ENCODE measurements at places on chromosomes 12 and 14.

DNA sequence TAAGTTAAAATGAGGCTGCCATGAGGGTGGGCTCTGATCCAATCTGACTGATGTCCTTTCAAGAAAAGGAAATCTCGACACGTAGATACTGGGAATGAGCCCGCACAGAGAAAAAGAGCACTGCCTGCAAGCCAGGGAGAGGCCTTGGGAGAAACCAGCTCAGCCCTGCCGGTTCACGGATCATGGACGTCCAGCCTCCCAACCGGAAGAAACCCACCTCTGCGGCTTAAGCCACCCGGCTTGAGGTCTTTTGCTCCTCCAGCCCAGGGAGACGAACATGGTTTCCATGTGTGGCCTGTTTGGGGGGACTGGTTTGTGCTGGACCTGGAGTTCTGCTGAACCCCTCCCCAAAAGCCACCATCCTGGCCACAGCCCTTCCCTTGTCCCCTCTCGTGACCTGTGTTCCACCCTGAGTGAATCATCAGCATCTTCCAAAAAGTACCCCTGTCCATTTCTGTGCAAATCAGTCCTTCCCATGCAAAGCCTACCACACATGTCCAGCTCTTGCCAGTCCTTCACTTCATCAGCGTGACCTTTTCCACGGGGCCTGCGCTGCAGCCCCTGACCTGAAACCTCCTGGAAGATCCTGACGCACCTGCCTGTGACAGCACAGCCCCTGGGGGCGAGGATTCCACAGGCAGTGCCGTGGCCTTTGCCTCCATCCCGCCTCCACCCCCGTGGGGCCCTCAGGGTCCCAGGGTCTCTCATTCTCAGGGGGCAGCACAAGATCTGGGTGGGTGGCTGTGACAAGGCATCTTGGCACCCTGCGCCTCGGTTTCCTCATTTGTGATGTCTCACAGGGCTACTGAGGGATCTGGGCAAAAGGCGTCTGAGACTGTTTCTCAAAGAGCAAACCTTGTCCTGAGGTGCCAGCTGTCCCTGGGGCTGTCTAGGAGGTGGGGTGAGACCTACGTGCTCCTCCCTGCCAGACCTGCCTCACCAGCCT is 51.6 kb upstream of the GPR68 start:
- no peak for DNase-seq

GRCh38 chr12:65330331-65330730 is 51.8 kb downstream of the MSRB3 start:
- DNase-seq: no peak

- DNase-seq: no peak
Measured at GRCh38 chr14:73233564-73233963, 3.7 kb upstream of the PAPLN start.

DNA sequence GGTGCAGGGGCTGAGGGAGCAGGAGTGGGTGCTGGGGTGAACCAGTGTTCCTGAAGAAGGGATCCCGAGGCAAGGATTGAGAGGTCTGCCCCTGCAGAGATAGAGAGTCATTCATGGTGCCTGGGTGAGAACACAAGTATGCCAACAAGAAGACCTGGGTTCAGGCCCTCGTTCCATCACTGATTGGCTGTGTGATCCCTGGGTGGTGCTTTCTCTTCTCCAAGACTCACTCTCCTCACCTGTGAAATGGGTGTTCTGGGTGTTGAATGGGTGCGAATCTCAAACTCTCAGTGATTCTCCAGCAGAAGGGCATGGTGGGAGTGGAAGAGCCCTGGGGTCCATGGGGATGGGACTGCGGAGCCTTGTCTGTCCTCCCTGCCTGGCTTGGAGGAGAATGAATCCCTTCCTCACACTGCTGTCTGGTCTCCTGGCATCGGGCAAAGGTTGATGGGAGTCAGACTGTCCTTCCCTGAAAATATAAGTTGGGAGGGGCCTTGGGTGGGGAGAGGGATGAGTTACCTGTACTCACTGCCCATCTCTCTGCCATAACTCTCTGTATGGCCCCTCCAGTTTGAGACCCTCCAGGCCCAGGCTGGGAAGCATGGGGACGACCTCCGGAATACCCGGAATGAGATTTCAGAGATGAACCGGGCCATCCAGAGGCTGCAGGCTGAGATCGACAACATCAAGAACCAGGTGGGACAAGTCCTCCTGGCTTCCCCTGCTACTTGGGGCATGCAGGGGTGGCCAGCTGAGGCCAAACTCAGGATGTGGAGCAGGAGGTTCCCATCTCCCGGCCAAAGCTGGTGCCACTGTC is 9.6 kb downstream of the KRT7 start:
- DNase-seq: no peak

DNA sequence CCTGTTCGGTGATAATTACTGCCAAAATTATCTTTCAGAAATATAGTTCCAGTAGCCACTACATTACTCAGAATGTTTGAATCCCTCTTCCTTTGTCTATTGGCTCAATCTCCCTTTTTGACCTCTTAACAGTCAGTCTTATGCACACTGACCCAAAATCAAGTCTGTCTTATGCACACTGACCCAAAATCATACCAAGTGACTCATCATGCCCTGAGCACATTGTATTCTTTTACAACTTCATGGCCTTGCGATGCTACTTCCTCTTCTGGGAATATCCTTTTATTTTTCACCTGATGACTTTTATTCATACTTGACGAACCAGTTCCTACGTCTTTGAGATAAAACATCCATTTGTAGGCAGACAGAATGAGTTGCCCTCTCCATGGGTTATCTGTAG is 182.3 kb downstream of the NPAS3 start:
- no peak for DNase-seq

GRCh38 chr14:94751956-94752355 is 18.0 kb downstream of the GSC start:
- no peak for DNase-seq

DNA sequence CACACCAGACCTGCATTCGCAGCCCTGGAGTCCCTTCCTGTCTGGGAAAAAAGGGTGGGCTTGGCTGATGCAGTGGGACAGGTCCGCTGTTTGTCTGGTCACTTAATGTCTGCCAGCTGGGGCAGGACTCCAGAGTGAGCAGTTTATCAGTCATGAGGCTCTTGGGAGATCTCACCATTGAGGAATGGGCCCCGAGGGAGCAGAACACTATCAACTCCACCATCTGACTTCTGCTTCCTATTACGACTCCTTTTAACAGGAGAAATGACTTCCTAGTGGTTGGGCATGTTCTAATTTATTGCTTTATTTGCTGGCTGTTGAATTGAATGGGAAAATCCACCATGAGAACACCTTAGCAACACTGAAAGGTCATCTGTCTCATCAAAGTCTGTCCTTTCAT is 182.5 kb upstream of the RASSF8 start:
- no peak for DNase-seq

All from hematopoietic multipotent progenitor cell treated with erythropoietin and hydrocortisone succinate and interleukin-3 and kit ligand, for 17 days (in vitro differentiated cells).